ENCODE measurements at places on chromosomes 2 and 18.

- DNase-seq = peak; percentile 73
- no peak overlapping the region for H3K4me3 ChIP-seq
Measured at GRCh38 chr2:85662899-85663593, 5.0 kb downstream of the SFTPB start.

DNA sequence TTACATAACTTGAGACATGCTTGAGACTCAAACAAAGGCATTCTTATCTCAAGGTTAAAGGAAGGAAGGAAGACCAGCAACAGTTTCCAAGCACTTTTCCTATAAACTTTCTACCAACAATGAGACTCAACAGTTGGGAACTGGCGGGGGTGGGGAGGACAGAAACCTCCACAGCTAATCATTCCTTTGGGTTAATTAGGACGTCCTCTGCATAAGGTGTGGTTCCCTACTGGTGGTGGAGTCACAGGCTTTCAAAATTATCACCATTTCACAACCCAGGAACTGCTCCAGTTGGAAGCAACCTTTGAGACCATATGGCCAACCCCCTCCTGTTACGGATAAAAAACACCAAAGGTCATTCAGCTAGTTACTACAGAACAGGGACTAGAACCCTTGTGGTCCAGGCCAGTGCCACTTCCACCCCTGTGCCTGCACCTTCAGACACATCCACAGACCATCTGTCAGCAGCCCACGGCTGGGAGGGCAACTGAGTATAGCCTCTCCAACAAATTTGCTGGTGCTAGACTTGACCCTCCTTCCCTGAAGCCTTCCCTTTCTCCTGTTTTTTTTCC, 30.1 kb upstream of the ATL2 start:
- no peak overlapping the region for H3K4me3 ChIP-seq
- no peak overlapping the region for H3K27ac ChIP-seq
- no peaks in the 10 kb centered on the region for H3K36me3 ChIP-seq
- H3K27me3 ChIP-seq = no peaks in the 10 kb centered on the region
- DNase-seq = no peak

- H3K36me3 ChIP-seq = no peaks in the 10 kb centered on the region
- no peaks in the 10 kb centered on the region for H3K27me3 ChIP-seq
- H3K4me3 ChIP-seq = no peak overlapping the region
- no peaks in the 10 kb centered on the region for H3K4me1 ChIP-seq
- no peak overlapping the region for H3K27ac ChIP-seq
- no peak for DNase-seq
Measured at GRCh38 chr18:8721716-8722115, 16.4 kb downstream of the MTCL1 start.

DNA sequence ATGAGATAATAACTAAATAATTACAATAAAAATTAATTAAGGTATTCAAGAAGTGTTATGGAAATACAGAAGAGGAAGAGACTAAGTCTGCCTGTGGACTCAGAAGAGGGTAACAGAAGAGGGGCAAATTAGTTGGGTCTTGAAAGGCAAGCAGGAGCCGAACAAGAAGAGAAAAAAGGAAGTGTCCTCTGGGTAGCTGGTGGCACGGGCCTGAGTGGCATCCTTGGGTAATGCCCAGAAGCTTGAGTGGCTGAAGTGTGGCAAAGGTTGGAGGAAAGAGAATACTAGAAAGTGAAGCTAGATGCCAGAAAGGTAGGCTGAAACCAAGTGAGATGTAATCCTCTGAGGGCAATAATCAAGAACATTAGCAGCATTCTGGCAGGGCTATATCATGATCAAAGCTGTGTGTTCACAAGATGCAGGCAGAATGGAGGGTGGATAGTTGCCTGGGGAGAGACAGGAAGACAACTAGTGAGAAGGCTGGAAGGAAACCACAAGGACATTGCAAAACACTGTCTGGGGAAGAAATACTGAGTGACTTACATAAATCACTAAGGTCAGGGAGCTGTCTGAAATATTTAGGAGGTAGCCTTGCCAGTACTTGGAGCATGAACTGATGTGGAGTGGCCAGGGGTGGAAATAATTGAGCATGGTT, 16.2 kb downstream of the DOCK10 start:
- no peak for DNase-seq
- H3K27me3 ChIP-seq = no peaks in the 10 kb centered on the region
- no peaks in the 10 kb centered on the region for H3K4me1 ChIP-seq
- H3K4me3 ChIP-seq = no peak overlapping the region
- H3K27ac ChIP-seq = no peak overlapping the region

GRCh38 chr2:45860136-45861121, 209.0 kb downstream of the PRKCE start:
- peak; percentile 44 for DNase-seq
- no peaks in the 10 kb centered on the region for H3K36me3 ChIP-seq
- no peaks in the 10 kb centered on the region for H3K27me3 ChIP-seq

DNA sequence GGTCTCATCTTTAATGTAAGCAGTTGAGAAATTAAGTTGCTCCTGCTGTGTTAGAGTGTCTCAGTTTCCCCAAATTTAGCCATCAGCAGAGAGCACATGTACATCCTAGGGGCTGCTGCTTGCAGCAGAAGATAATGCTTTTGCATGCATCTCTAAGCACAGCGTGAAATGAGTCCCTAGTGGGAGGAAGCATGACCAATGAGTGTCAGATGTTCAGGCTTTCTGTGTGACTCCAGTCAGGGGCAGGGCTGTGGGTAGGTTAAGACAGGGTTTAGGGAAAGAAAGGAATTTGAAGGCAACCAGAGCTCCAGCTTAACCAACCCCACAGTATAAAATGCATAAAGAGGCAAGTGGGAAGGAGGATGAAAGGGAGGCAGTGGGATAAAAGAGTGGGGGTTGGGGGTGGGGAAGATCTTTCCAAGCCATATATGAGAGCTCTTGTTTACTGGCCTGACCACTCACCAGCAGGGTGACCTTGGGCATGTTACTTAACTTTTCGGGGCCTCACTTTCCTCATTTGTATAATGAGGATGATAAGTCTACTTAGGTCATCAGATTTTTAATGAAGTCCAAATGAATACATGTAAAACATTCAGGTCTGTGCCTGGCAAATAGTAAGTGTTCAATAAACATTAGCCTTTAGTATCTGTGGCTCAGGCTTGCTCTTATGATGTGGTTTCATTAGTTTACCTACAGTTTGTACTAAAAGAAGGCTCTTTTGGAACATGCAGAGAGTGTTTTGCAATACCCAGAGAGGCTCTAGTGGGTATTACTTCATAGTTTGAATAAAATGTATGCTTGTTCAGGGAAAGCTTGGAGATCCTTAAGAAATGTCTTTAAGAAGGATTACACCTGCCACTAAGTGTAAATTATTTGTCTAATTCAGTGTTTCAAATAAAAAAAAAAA, 42.7 kb upstream of the PELI1 start:
- no peaks in the 10 kb centered on the region for H3K36me3 ChIP-seq
- no peak for DNase-seq
- H3K4me1 ChIP-seq = no peaks in the 10 kb centered on the region
- H3K27ac ChIP-seq = no peak overlapping the region
- H3K4me3 ChIP-seq = no peak overlapping the region

- H3K4me3 ChIP-seq = no peak overlapping the region
- H3K27me3 ChIP-seq = no peaks in the 10 kb centered on the region
- no peaks in the 10 kb centered on the region for H3K36me3 ChIP-seq
- DNase-seq = no peak
- H3K4me1 ChIP-seq = no peaks in the 10 kb centered on the region
Measured at GRCh38 chr18:42264497-42264896, 309.5 kb downstream of the PIK3C3 start.

- H3K4me3 ChIP-seq = no peak overlapping the region
- no peaks in the 10 kb centered on the region for H3K36me3 ChIP-seq
- no peaks in the 10 kb centered on the region for H3K4me1 ChIP-seq
- H3K27ac ChIP-seq = no peak overlapping the region
- no peaks in the 10 kb centered on the region for H3K27me3 ChIP-seq
Measured at GRCh38 chr18:58128381-58129374, 84.7 kb downstream of the NEDD4L start.

- H3K4me1 ChIP-seq = peaks cover 53% of the 10 kb centered on the region
- peak overlapping the region; percentile 75 for H3K27ac ChIP-seq
- H3K4me3 ChIP-seq = peak overlapping the region; percentile 10
- DNase-seq = peak; percentile 67
- no peaks in the 10 kb centered on the region for H3K36me3 ChIP-seq
- H3K27me3 ChIP-seq = no peaks in the 10 kb centered on the region
Measured at GRCh38 chr2:23524261-23524706, 139.3 kb downstream of the KLHL29 start.

DNA sequence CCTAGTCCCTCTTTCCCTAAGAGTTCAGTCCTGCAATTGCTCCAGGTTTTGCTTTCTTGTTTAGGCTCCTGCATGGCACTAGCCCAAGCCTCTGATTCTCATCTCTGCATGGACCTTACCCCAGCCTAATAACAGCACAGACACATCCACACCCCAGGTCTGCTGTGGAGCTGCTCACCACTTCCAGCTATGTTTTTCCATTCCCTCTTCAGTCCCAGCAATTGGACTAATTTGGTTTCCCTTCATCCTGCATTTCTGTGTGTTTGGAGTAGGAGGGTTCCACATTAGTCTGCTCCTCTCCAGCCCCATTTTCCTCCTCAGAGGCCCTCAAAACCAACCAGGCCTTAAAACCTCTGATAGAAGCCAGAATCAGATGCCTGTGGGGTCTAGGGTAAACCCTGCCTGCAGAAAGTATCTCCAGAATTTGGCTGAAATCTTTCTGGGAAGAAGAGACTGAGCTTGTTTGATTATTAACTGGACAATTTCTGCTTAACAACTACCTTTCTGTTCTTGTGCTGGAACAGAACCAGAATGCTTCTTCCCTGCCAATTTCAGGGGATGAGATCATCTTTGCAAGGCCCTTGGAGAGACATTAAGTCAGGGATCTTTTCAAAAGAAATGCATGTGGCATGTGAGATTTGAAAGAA, 95.9 kb downstream of the GFPT1 start:
- no peaks in the 10 kb centered on the region for H3K27me3 ChIP-seq
- peaks cover 27% of the 10 kb centered on the region for H3K4me1 ChIP-seq
- H3K36me3 ChIP-seq = no peaks in the 10 kb centered on the region
- H3K4me3 ChIP-seq = no peak overlapping the region
- H3K27ac ChIP-seq = no peak overlapping the region
- DNase-seq = no peak

GRCh38 chr2:129801575-129801974, 177.9 kb upstream of the RAB6C start:
- DNase-seq = no peak
- H3K4me3 ChIP-seq = no peak overlapping the region
- no peaks in the 10 kb centered on the region for H3K36me3 ChIP-seq
- peaks cover 3% of the 10 kb centered on the region for H3K27me3 ChIP-seq
- H3K27ac ChIP-seq = no peak overlapping the region
- no peaks in the 10 kb centered on the region for H3K4me1 ChIP-seq

- peaks cover 4% of the 10 kb centered on the region for H3K4me1 ChIP-seq
- H3K36me3 ChIP-seq = no peaks in the 10 kb centered on the region
- H3K4me3 ChIP-seq = peak overlapping the region; percentile 17
- H3K27ac ChIP-seq = no peak overlapping the region
- DNase-seq = no peak
Measured at GRCh38 chr18:66682855-66683322, 79.0 kb upstream of the CDH19 start.

- H3K27ac ChIP-seq = no peak overlapping the region
- no peaks in the 10 kb centered on the region for H3K27me3 ChIP-seq
- no peak overlapping the region for H3K4me3 ChIP-seq
- DNase-seq = no peak
- no peaks in the 10 kb centered on the region for H3K4me1 ChIP-seq
- no peaks in the 10 kb centered on the region for H3K36me3 ChIP-seq
Measured at GRCh38 chr2:44920751-44921150, 20.8 kb upstream of the SIX3 start.

DNA sequence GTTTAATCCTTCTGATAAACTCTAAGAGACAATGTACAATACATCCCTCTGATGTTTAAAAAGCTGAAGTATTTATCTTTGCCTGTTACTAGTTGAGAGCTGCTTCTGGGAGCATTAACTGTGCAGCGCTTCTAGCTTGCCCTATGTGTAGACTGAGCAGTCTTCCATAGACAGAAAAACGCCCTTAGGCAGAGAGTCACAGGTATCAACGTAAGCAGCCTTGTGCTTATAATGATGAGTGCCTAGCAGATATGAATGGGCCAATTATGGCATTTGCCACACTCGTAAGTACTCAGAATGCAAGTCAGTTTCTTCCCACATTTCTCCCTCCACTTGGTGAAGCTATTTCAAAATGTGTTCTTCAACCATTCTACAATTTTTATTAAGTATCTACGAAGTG, 731.1 kb upstream of the SLC8A1 start:
- no peak for DNase-seq
- H3K27me3 ChIP-seq = no peaks in the 10 kb centered on the region
- no peak overlapping the region for H3K27ac ChIP-seq

- H3K27me3 ChIP-seq = no peaks in the 10 kb centered on the region
- no peak for DNase-seq
- H3K4me1 ChIP-seq = peaks cover 5% of the 10 kb centered on the region
- H3K36me3 ChIP-seq = peaks cover 13% of the 10 kb centered on the region
- no peak overlapping the region for H3K4me3 ChIP-seq
- no peak overlapping the region for H3K27ac ChIP-seq
Measured at GRCh38 chr2:55590810-55591440, 26.5 kb downstream of the PPP4R3B start.

- H3K4me1 ChIP-seq = no peaks in the 10 kb centered on the region
- H3K27ac ChIP-seq = no peak overlapping the region
- no peaks in the 10 kb centered on the region for H3K27me3 ChIP-seq
- no peak overlapping the region for H3K4me3 ChIP-seq
- no peaks in the 10 kb centered on the region for H3K36me3 ChIP-seq
Measured at GRCh38 chr2:14257801-14258507, 374.6 kb upstream of the LRATD1 start.

DNA sequence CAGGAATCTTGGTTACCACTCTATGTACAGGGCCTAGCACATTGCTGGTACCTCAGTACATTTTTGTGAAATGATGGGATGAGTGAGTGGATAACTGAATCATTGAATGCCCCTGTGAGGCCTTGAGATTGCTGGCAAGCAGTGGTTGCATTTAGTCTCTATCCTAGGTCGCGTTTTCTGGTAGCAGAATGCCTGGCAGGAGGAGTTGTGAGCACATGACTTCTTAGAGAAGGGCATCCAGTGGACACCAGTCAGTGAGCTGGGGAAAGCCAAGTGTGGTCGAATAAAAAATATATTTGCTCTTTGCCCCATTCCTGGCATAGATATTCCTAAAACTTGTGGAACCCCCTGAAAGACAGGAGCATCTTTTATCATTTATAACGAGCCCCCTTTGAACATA, 61.8 kb upstream of the SMAD2 start:
- H3K36me3 ChIP-seq = no peaks in the 10 kb centered on the region
- H3K27me3 ChIP-seq = no peaks in the 10 kb centered on the region
- no peak overlapping the region for H3K27ac ChIP-seq
- no peaks in the 10 kb centered on the region for H3K4me1 ChIP-seq
- DNase-seq = no peak

GRCh38 chr2:19043893-19044292, 314.5 kb downstream of the OSR1 start:
- H3K27ac ChIP-seq = no peak overlapping the region
- H3K4me1 ChIP-seq = peaks cover 12% of the 10 kb centered on the region
- H3K36me3 ChIP-seq = no peaks in the 10 kb centered on the region
- no peaks in the 10 kb centered on the region for H3K27me3 ChIP-seq
- H3K4me3 ChIP-seq = no peak overlapping the region
- no peak for DNase-seq

- peaks cover 7% of the 10 kb centered on the region for H3K4me1 ChIP-seq
- no peak for DNase-seq
- no peak overlapping the region for H3K4me3 ChIP-seq
- H3K27ac ChIP-seq = no peak overlapping the region
- H3K36me3 ChIP-seq = no peaks in the 10 kb centered on the region
Measured at GRCh38 chr2:219163156-219163555, 2.5 kb upstream of the NHEJ1 start.

Measured in tibial artery (tissue), 4 donors.